ENCODE measurements at places on chromosomes 5 and 9.

DNA sequence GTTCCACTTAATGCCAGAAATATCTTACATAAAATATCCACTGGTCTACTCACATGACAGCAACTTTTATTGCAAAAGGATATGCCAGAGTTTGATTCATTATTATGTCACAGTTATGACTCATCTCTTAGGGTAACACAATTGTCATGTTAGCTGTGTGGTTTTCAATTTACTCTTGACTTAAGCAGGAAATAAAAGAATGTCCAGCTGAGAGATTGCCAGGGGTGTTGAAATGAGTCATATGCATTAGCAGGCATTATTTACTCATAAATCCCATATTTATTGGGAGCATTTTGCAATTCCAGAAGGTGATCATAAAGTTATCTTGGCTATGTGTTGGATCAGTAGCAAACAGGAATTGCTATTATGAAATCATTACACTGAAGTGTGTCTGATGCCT lies 1164.6 kb upstream of the CDH18 start:
- no peak for DNase-seq

DNA sequence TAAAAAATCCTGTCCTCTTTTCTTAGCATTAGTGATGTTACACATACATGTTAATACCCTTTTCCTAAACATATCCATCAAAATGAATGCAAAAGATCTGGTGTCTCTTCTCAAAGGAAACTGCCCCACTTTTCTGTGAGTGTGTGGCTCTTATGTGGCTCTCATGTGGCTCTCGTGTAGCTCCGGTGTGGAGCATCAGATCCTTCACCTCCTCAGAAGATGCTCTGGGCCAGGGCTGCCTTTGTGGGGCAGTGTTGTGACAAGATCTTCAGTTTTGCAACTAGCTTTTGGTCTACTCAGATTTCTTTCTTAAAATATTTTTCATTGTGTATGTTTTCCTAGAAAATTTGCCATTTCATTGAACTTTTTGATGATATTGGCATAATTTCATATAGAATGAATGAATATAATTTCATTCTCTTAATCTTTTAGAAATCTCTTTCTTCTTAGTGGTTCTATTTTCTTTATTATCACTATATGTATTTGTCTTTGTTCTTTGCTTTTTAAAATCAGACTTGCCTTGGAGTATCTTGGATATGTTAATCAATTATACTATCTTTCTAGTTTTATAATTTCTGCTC lies 19.4 kb downstream of the GARNL3 start:
- no peak for DNase-seq

DNA sequence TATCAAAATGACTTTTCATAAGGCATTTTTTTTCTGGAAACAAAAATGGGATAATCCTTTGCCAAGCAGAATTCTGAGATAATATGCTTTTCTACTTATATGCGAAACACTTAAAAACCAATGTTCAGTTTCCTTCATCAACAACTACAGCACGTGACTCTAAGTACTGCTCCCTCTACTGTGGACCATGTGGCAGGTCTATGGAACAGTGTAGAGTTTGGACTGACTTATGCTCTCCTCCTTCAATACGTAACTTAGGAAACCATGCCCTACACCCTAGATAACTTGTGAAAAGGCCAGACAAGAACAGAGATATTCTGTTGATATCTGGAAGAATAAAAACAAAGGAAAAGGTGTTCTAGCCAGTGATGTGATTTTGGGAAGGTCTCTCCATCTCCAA lies 111.3 kb upstream of the GNA14 start:
- no peak for DNase-seq

- DNase-seq = no peak
These were observed 20.7 kb downstream of the COL23A1 start for GRCh38 chr5:178569485-178569884.

- no peak for DNase-seq
These were observed 263.5 kb downstream of the ARHGAP26 start for GRCh38 chr5:143033535-143034250.

GRCh38 chr5:72020161-72020983 lies 86.9 kb upstream of the MAP1B start:
- DNase-seq = no peak

- DNase-seq = no peak
These were observed 630.5 kb downstream of the ACTL7B start for GRCh38 chr9:108225149-108225800.

DNA sequence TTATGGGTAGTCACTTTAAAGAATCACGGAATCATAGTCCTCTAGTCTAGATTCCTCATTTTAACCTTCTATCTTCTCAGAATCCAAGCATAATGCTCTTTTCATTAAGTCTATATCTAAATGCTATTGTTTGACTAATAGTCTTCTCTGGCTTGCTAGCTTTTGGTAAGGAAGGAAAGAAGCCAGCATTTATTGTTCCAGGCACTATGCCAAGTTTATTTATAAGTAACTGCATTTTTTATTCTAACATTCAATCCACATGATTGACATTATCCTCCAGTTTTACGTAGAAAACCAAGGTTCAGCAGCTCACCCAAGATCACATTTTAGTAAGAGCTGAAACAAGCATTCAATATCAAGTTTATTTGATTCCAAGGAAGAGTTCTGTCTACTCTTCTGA lies 254.2 kb downstream of the SAXO1 start:
- DNase-seq = no peak

DNA sequence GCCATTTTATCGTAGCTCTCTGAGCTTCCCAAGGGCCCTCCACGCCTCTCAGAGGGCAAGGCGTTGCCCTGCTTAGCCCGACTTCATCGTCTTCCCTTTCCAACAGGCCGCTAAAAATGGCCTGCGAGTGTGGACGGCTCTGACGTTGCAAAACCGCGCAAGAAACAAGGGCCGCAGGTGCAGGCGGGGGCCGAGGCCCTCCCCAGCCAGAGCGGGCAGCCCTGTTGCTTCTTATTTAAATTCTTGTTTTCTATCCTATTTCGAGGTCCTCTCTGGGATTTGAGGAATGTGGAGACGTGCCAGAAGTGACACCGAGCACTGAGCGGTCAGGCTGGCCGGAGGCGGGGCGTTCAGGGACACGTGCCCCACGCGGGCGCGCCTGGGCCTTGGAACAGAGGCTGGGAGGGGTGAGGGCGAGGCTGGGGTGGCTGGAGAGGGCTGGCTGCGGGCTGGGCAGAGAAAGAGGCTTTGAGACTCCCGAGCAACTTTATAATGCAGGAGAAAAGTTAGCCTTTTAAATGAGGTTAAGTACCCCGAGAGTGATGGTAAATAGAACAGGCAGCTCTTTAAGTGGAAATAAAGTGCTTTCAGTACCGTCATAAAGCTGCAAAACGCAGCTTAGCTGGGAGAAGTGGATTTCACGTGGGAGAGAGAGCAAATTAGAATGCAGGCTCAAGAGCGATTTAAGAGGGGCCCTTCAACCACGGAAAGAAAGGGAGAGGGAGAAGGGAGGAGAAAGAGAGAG lies 243.6 kb downstream of the AUH start:
- peak; percentile 58 for DNase-seq

GRCh38 chr9:32728181-32728580 lies 55.2 kb upstream of the TMEM215 start:
- no peak for DNase-seq

DNA sequence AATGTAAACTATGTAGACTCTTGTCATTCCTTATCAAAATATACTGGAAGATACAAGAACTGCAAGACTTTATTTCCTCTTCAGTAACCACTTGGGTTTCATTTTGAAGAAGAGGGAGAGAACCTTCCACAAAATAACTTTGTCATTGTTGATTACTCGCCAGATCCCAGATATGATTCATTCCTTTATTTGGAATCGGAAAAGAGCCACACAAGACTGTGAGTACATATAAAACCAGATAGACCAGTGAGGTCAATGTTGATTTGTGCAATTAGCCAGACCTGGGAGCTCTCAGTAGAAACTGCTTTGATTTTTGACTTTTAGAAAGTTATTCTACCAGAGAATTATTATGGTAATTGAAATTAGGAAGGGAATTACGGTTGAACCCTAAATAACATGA lies 146.1 kb downstream of the TMEM167A start:
- no peak for DNase-seq

GRCh38 chr9:70873506-70873905 lies 247.9 kb downstream of the TRPM3 start:
- DNase-seq = no peak

- no peak for DNase-seq
These were observed 11.3 kb downstream of the RAPGEF1 start for GRCh38 chr9:131728546-131728910.

- no peak for DNase-seq
These were observed 19.9 kb upstream of the HMHB1 start for GRCh38 chr5:143791848-143792731.

- no peak for DNase-seq
These were observed 11.9 kb downstream of the EHMT1 start for GRCh38 chr9:137630679-137631078.

DNA sequence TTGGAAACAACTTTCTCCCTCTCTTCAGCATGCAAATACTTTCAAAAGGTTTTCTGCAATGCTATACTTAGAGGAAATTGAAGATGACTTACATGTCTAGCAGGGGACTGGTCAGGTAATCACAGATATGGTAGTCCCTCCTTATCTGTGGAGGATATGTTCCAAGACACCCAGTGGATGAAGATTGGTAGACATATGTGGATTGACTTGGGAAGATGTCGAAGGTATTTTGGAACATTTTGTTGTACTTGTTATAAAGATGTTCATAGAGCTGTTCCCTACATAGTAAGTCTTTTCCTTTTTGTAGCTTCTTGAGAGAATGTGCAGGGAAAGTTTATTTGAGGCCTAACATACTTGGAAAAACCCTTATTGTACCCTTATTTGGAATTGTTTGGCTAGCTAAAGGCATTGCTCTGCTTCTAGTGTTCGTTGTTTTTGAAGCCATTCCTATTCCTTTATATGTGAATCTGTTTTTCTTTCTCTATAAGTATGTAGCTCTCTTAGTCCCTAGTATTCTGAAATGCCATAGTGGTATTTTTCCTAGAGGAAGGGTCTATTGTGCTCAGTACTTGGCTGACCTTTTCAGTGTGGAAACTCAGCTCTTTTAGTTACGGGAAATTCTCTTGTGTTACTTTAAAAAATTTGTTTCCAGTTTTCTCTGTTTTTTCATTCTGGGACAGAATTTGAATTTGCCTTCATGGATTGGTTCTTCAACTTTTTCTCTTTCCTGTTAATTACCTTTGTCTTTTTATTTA lies 25.7 kb downstream of the GPR151 start:
- no peak for DNase-seq

- no peak for DNase-seq
These were observed 44.8 kb downstream of the SUSD1 start for GRCh38 chr9:112130347-112130746.

- DNase-seq = no peak
These were observed 43.2 kb downstream of the KCNT1 start for GRCh38 chr9:135745189-135745588.

DNA sequence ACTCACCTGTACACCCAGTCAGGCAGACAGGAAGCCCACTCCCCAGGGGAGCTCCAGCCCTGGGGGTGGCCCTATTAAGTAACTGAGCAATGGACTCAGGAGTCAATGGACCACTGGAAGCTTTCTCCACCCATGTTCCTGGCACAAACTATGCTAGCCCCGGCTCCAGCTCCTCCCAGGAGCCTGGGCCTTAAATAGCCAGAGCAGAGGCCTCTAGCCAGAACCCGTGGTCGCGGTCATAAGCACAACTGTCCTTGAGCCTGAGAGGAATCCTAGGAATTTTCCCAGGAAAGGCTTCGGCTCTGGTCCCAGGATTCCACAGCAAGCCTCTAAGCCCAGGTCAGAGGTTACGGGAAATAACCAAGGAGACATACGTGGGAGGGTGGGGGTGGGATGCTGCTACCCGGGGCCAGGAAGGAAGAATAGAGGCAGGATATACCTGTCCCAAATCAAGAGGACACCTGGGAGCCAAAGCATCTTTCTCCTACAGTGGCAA lies 5.5 kb downstream of the SEPTIN8 start:
- DNase-seq = no peak

DNA sequence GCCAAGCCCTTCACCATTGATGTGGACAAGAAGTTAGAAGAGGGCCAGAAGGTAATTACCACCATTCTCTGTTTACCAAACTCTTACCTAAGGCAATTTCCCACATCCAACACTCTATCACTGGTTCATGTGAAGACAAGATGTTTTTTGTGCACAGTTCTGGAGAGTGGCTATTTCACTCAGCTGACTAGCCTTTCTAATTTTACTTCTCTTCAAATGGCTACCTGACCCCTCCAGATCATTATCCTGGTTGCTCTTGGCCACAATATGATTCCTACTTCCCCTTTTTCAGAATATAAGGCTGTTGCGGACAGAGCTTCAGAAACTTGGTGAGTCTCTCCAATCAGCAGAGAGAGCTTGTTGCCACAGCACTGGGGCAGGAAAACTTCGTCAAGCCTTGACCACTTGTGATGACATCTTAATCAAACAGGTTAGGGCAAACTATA lies 7.1 kb downstream of the KIF20A start:
- DNase-seq = no peak

GRCh38 chr9:113622600-113623400 lies 159.3 kb downstream of the RGS3 start:
- DNase-seq = no peak

GRCh38 chr5:177097016-177097985 lies 10.6 kb downstream of the FGFR4 start:
- no peak for DNase-seq

DNA sequence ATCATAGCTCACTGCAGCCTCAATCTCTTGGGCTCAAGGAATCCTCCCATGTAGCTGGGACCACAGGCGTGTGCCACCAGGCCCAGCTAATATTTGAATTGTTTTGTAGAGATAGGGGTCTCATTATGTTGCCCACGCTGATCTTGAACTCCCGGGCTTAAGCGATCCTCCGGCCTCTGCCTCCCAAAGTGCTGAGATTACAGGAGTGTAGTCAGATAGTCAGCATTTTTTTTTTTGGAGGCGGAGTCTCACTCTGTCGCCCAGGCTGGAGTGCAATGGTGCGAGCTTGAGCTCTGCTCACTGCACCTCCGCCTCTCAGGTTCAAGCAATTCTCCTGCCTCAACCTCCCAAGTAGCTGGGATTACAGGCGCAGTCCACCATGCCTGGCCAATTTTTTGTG lies 1.6 kb upstream of the SAR1B start:
- no peak for DNase-seq

DNA sequence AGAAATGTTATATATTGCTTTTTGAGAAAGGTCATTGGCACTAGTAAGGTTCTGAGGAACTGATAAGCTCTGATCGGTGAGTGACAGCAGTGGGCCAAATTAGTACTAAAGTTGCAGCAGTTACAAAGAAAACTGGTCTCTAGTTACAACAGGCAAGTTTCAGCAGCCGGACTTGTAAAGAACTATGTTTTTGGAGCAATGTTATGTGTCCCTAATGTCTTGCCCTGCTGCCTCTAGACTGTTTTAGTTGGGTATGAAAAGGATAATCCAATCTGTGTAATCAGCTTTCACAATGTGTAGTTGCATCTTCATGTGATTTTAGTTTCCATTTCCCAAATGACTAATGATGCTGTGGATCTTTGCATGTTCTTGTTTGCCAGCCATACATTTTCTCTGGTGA lies 113.5 kb downstream of the CAMK4 start:
- no peak for DNase-seq

GRCh38 chr9:100575006-100575405 lies 2.9 kb upstream of the CAVIN4 start:
- no peak for DNase-seq

- DNase-seq = no peak
These were observed 24.9 kb downstream of the LIFR start for GRCh38 chr5:38531518-38531917.

Measured in right renal pelvis (tissue), 4 donors.